ENCODE measurements at places on chromosomes 2 and 18.

DNA sequence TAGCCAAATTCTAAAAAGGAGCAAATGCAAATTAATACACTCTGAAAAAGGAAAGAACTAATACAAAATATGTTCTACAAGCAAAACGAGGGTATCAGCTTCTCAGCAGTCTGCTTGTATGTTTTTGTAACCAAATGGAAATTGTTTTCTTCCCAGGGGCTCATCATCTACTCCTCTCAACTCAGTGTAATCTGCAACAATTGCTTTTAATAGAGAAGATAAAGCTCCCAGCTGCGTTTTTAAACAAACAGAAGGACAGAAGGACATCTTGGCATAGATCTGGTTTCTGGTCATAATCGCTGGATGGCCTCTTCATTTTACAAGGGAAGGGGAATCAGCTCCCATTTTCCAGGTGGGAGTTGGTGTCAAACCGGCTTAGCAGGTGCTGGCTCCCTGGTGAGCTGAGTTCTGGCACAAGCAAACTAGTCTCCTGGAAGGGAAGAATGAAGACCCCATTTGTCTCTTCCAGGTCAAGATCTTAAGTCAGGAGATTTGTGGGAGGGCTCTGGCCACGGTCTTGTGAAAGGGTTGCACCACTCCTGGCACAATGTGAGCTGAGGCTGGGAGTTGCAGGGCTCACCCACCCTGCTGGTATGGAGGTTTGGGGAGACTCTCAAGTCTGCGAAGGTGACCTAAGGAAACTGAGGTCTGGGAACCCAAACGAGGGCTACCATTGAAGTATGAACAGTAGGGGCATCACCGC lies 41.6 kb downstream of the NPPC start:
- DNase-seq = no peak

DNA sequence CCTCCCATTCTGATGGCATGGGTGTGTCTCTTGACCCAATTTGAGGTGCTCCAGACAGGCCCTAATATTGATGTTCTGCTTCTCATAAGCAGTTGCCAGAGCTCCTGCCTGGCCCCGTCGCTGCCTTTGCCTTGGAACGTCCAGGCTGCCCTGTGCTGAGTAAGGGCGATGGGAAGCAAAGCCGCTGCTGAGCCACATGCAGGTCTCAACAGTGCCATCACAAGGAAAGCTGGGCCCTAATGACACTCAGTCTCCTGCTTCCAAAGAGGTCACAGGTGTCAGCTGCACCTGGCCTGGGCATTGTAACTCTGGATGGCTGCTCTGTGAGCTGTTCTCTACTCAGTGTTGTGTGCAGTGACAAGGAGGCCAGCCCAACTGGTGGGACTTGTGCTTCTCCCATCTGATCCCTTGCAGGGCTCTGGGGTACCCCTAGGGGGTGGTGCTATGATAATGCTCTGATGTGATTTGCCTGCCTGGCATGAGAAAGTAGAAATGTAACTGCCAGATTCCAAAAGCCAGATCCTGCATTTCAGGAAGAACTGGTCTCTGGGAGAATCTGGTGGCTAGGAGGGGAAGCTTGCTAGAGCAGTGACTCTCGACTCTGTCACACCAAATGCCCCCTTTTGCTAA lies 8.7 kb downstream of the TTC39C start:
- no peak for DNase-seq

DNA sequence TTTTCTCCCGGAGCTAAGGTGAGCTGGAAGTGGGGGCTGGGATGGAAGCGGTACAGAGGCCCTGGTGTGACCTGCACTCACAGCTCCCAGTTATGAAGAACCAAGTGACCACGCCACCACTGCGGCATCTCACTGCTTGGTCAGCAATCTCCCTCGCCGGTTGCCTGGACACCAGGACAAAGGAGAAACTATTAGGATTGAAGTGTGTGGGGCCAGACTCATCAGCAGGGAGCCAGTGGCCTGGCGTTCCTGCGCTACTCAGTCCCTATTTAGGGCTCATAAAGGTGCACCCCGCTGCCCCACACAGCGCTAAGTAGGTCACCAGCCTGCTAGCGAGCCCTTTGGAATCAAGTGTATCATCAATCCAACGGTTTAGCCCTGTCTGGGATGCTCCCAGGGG lies 82.9 kb downstream of the ZCCHC2 start:
- DNase-seq = no peak

DNA sequence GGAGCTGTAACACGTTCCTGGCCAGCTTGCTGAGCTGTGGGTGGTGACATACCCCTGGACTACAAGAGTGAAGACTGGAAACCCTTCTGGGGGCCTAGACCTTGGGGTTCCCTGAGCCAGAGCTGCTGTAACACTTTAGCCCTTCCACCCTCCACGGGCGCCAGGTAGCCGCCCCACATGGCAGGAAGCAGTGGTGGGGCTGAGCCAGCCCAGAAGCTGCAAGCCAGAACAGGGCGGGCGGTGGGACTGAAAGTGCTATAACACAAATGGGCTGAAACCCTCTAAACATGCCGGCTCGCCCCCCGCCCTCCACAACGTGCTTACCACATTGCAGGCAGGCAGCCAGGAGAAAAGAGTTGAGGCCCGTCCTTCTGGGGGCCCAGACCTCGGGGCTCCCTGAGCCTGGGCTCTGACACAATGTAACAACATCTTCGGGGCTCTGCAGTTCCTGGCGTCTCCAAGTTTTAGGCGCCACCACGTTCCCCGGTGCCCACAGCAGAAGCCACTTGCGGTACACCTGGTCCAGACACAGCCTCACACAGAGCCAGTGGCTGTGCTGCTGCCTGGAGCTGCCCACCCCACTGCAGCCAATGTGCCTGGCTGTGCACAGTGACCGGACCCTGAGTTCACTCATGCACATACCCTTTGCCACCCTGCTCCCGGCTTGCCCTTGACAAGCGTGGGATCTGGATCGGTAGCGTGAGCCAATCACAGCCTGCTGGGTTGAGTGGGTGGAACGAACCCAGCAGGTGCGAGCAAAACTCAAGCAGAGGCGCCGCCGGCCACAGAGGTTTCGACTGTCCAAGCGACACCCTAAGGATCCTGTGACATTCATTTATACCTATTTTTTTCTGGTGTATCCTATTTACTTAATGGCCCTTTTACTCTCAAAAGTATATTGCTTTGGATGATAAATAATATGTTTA lies 127.4 kb upstream of the FHL2 start:
- DNase-seq = no peak

GRCh38 chr2:170530284-170530745 lies 184.8 kb upstream of the SP5 start:
- DNase-seq = peak; percentile 94

DNA sequence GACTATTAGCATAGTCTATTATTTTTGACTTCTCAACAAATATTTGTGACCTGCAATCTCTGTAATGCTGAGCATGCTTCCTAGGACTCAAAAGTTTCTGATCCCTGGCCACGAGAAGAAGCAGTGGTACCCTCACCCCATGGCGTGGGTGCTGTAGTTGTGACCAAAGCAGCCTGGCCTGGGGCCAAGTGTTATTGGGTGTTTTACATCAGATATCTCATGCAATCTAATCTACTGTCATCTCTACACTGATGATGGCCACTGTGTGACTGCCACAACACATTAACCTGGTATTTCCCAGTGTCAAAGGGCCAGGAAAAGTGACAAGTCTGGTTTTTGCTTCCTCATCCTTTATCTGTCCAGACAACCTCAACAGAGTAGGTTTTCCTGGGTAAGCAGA lies 80.8 kb upstream of the WIPF1 start:
- DNase-seq = no peak

GRCh38 chr2:236769981-236770671 lies 200.5 kb downstream of the ACKR3 start:
- DNase-seq = no peak

DNA sequence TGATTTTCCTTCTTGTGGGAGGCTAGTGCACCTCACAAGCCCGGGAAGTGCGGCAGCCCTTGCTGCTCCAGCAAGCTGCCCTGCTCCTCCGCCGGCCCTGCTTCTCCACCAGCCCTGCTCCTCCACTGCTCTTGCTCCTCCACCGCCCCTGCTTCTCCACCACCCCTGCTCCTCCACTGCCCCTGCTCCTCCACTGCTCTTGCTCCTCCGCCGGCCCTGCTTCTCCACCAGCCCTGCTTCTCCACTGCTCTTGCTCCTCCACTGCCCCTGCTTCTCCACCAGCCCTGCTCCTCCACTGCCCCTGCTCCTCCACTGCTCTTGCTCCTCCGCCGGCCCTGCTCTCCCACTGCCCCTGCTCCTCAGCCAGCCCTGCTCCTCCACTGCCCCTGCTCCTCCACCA lies 95.6 kb downstream of the NDUFA10 start:
- peak; percentile 1 for DNase-seq

GRCh38 chr18:8034674-8035073 lies 467.6 kb downstream of the PTPRM start:
- DNase-seq = no peak

- DNase-seq = no peak
Measured at GRCh38 chr2:160784034-160784433, 290.4 kb upstream of the RBMS1 start.

DNA sequence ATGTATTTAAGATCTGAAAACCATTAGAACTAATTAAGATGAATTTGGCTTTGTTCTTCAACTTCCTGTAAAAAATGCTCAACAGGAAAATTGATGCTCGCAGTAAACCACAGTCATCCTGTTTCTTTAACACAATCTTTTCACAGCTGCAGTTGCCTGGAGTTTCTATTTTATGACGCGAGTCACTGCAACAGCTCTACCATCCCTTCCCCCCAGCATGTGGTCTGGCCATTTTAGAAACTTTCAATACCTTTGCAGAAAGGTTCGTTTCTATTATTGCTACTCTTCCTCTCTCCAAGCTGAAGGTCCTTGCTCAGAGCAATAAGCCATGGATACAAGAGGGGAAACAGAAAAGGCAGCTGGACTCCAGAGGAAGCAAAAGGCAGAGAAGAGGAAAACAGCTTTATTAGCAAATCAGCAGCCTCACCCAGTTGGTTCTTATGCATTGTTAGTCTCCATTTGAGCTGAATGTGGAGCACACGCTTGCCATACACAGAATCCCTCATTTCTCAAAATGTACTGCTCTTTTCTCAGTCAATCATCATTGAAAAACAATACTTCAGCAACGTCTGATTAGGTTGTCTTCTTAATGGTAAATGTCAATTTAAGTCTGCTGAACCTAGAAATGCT lies 3.9 kb downstream of the WIPF1 start:
- DNase-seq = no peak

Measured in ovary (tissue), 10 donors.